Esophagus squamous epithelium (tissue), 5 donors: ENCODE measurements at places on chromosomes 5 and 9. TPM values are rescaled to one million over a fixed set of nuclear protein-coding genes. Genes with fewer than 3 reads are reported as not detected.

DNA sequence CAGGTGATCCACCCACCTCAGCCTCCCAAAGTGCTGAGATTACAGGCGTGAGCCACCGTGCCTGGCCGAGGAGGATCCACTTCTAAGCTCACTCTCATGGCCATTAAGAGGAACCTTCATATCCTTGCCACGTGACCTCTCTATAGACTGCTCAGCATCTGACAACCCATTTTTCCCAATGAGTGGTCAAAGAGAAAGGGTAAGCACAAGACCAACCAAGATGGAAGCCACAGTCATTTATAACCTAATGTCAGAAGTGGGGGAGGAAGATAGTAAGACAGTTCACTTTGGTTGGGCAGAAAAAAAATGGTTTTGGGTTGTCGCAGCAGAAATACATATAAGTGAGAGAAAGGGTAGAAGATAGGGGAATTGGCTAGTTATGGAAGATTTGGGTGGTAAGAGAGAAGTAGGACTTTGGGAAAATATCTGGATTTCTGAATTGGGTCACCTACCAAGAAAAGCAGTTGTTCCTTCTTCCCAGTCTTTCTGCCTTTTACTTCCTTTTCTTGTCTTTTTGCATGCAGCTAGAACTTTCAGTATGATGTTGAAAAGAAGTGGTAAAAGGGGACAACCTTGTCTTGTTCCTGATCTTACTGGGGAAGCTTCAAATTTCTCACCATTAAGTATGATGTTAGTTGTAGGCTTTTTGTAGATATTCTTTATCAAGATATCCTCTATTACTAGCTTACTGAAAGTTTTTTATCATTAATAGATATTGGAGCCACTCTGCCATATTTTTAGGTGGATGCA, 15.6 kb downstream of the SNX2 start:
- no peak for DNase-seq

GRCh38 chr9:133427658-133428348, 5.6 kb downstream of the ADAMTS13 start:
- DNase-seq = no peak

- no peak for DNase-seq
Observed at GRCh38 chr5:139926797-139927503, 116.1 kb downstream of the NRG2 start.

DNA sequence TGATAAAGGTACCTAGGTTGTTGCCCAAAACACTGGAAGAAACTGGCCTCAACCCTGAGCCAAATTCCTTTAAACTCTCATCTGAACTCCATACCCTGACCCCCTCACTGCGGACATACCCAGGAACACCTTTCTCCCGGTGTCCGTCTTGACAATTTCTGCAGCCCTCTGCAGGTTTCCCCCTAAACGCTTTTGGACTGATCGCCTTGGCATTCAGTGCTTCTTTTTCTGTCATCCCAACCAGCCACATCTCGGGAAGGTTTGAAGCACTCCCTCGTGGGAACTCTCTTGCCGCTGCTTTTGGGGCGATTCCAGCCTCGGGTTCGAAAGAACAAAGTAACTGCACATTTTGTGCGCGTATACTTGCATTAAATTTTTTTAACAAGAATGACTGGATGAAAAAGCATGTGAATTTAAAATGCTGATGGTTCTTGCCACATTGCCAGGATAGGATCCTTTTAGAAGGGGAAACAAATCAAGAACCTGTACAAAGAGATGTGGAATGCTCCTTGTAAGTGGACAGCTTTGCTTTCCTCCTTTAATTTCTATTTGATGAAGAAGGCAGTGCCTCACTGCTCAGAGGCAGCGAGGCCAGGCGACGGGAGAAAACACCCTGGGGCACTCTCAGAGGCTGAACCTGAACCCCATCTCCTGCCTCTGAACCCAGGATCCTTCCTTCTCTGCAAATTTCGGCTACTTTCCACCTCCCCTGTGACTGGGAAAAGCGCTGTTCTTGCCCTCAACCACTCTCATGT, 615 bp downstream of the PSMD5 start:
- no peak for DNase-seq

DNA sequence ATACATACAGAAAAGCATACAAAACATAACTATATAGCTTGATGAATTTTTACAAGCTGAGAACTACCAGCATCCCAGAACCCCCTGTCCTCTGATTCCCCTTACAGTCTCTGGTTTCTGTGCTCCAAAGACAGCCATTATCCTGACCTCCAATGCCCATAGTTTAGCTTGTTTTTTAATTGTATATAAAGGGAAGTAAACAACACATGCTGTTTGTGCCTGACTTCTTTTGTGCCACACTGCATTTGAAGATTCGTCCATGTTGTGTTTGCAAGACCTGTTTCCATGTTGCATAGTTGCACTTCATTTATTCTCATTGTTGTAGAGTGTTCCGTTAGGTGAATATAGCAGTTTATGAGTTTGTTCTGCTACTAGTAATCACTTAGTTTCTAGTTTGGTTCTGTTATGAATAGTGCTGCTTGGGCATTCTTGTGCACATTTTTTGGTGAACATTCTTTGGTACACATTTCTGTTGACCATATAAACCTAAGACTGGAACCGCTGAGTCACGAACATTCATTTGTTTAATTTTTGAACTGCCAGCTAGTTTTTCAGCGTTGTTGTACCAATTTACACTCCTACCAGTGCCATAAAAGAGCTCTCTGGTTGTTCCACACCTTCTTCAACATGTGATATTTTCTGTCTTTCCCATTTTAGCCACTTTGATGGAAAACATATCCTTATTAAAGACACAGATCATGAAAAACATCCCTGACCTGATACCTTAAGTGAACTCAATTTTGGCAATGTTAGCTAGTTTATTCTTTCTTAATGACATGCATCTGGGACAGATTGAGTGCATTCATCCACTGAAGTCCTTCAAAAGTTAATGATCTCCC, 78.1 kb upstream of the ANXA1 start:
- DNase-seq = no peak

Gene TEX48
- not detected for total RNA-seq

Gene CDC20B
- total RNA-seq = not detected

Gene STKLD1
- not detected for total RNA-seq

Gene HSD17B3
- not detected for total RNA-seq
